ENCODE measurements at places on chromosomes 4 and X. TPM values are rescaled to one million over a fixed set of nuclear protein-coding genes. Genes with fewer than 3 reads are reported as not detected.

GRCh38 chrX:9676306-9676705 is 89.3 kb downstream of the GPR143 start:
- no peaks in the 10 kb centered on the region for H3K27me3 ChIP-seq
- no peak overlapping the region for H3K4me3 ChIP-seq
- H3K36me3 ChIP-seq, result peaks cover 28% of the 10 kb centered on the region
- no peak overlapping the region for H3K27ac ChIP-seq
- no peak for DNase-seq

- peaks cover 46% of the 10 kb centered on the region for H3K36me3 ChIP-seq
- H3K4me3 ChIP-seq, result peak overlapping the region; percentile 91
- no peaks in the 10 kb centered on the region for H3K27me3 ChIP-seq
Measured at GRCh38 chrX:1593286-1594271, 2.2 kb downstream of the AKAP17A start.

NDST4 gene
- total RNA-seq, result not detected

GRCh38 chrX:113644426-113644825 is 803.8 kb upstream of the AMOT start:
- no peak for DNase-seq
- H3K27me3 ChIP-seq, result no peaks in the 10 kb centered on the region
- H3K4me1 ChIP-seq, result no peaks in the 10 kb centered on the region
- H3K36me3 ChIP-seq, result no peaks in the 10 kb centered on the region
- H3K4me3 ChIP-seq, result no peak overlapping the region

DGKK gene
- total RNA-seq, result not detected

DNA sequence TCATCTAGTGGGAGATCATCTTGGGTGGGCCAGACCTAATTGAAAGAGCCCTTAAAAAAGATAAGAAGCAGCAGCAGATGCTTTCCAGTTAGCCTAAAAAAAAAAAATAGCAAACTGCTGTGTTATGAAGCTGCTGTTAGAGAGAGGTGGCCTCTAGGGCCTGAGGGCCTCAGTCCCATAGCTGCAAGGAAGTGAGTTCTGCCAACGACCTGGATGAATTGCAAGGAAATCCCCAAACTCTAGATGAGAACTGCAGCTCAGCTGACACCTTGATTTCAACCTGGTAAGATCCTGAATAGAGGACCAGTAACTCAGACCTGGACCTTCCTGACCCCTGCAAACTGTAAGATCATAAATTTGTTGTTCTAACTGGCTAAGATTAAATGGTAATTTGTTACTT is 275.2 kb downstream of the TENM3 start:
- no peaks in the 10 kb centered on the region for H3K36me3 ChIP-seq
- H3K4me1 ChIP-seq, result no peaks in the 10 kb centered on the region
- no peak for DNase-seq
- peaks cover 20% of the 10 kb centered on the region for H3K27me3 ChIP-seq
- H3K27ac ChIP-seq, result no peak overlapping the region

DNA sequence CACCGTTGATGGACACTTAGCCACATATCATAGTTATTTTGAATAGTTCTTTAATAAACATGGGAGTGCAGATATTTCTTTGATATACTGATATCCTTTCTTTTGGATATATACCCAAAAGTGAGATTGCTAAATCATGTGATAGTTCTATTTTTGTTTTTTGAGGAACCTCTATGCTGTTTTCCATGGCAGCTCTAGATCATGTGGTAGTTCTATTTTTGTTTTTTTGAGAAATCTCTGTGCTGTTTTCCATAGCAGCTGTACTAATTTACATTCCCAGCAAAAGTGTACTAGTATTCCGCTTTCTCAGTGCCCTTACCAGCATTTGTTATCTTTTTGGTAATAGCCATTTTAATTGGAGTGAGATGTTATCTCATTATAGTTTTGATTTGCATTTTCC is 3.6 kb downstream of the SH3BGRL start:
- peaks cover 9% of the 10 kb centered on the region for H3K36me3 ChIP-seq
- no peak for DNase-seq
- no peaks in the 10 kb centered on the region for H3K27me3 ChIP-seq
- peaks cover 35% of the 10 kb centered on the region for H3K4me1 ChIP-seq
- H3K4me3 ChIP-seq, result no peak overlapping the region

DNA sequence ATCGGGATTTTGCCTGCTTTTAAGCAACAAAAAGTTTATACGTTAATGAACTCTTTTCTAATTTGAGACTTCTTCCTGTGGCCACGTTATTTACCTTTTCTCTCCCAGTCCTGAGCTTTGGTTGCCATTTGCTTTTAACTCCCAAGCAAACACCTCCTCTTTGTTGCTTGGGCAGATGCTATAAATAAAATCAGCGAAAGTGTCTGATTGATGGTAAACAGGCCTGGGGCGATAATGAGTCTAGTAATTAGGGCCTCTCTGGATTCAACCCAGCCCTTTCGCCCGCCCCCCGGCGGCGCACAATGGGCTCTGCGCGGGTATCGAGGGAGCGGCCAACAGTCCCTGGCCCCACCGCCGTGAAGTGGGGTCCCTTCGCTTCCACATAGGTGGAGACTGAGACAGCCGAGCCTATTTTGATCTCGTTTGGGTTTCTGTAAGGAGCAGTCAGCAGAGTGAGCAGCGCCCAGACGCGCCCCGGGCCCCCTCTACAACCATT is 790 bp downstream of the CLGN start:
- DNase-seq, result no peak
- no peak overlapping the region for H3K27ac ChIP-seq
- no peaks in the 10 kb centered on the region for H3K36me3 ChIP-seq
- peaks cover 5% of the 10 kb centered on the region for H3K4me1 ChIP-seq
- peaks cover 39% of the 10 kb centered on the region for H3K27me3 ChIP-seq

GRCh38 chr4:104571341-104571740 is 76.6 kb upstream of the CXXC4 start:
- H3K4me3 ChIP-seq, result no peak overlapping the region
- no peak overlapping the region for H3K27ac ChIP-seq
- DNase-seq, result no peak
- H3K27me3 ChIP-seq, result no peaks in the 10 kb centered on the region

- H3K27ac ChIP-seq, result no peak overlapping the region
- H3K4me3 ChIP-seq, result no peak overlapping the region
- no peaks in the 10 kb centered on the region for H3K27me3 ChIP-seq
- no peak for DNase-seq
- H3K4me1 ChIP-seq, result no peaks in the 10 kb centered on the region
Measured at GRCh38 chr4:188242041-188242440, 102.8 kb downstream of the TRIML1 start.

DNA sequence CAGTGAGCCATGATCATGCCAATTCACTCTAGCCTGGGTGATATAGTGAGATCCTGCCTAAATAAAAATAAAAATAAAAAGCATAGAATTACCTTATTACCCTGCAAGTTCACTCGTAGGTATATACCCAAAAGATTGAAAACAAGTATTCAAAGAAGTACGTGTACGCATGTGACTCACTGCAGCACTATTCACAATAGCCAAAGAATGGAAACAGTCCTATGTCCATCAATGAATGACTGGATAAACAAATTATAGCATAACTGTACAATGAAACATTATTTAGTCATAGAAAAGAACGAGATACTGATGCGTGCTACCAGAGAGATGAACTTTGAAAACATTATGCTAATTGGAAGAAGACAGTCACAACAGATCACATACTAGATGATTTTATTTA is 204.6 kb upstream of the DIAPH2 start:
- H3K4me3 ChIP-seq, result no peak overlapping the region
- no peaks in the 10 kb centered on the region for H3K27me3 ChIP-seq
- no peak overlapping the region for H3K27ac ChIP-seq
- no peaks in the 10 kb centered on the region for H3K36me3 ChIP-seq
- DNase-seq, result no peak

- no peak for DNase-seq
- no peak overlapping the region for H3K27ac ChIP-seq
- H3K36me3 ChIP-seq, result no peaks in the 10 kb centered on the region
- no peaks in the 10 kb centered on the region for H3K4me1 ChIP-seq
- H3K4me3 ChIP-seq, result no peak overlapping the region
Measured at GRCh38 chrX:63408050-63408449, 56.9 kb upstream of the SPIN4 start.

RADX gene
- total RNA-seq, result 9.3 TPM

GRCh38 chr4:38717604-38718003 is 53.6 kb downstream of the KLF3 start:
- H3K27ac ChIP-seq, result no peak overlapping the region
- H3K4me1 ChIP-seq, result no peaks in the 10 kb centered on the region
- no peak for DNase-seq
- peaks cover 2% of the 10 kb centered on the region for H3K36me3 ChIP-seq
- no peak overlapping the region for H3K4me3 ChIP-seq

DNA sequence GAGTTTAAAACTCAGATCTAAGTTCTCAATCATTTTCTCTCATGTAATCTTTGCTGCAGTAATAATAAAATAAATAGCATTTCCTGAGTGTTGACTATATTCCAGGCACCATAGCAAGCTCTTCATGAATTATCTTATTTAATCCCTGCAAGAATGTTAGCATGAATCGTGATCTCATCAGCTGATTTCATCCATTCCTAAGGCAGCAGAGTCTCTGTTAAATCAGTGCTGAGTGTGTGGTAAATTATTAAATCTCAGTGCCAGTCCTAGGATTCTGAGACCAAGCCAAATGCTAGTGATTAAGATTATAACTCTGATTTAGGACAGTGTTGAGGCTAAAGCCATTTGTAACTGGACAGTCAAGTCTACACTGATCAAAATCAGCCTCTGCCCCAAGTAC is 240.3 kb upstream of the TAPT1 start:
- no peak overlapping the region for H3K4me3 ChIP-seq
- no peaks in the 10 kb centered on the region for H3K4me1 ChIP-seq
- H3K27me3 ChIP-seq, result no peaks in the 10 kb centered on the region
- no peak for DNase-seq
- H3K36me3 ChIP-seq, result no peaks in the 10 kb centered on the region

DNA sequence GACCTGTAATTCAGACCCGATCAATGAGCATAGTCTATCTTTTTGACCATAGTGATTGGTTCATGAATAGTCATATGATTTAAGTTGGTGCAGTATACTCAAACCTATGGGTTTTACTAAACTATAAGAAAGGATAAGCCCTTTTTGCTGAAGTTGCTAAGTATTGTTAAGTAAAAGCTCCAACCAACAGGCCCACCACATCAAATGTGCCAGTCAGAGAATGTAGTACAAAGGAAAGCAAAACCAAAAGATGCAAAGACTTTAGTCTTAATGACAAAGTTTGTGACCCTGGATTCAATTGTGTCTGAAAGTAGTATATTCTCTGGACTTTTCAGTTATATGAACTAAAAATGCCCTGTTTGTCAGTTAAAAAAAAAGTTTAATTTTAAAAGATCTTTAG is 208.1 kb upstream of the TET2 start:
- DNase-seq, result peak; percentile 25
- peaks cover 9% of the 10 kb centered on the region for H3K4me1 ChIP-seq
- H3K36me3 ChIP-seq, result no peaks in the 10 kb centered on the region
- H3K27ac ChIP-seq, result no peak overlapping the region
- peaks cover 1% of the 10 kb centered on the region for H3K27me3 ChIP-seq
- no peak overlapping the region for H3K4me3 ChIP-seq

DNA sequence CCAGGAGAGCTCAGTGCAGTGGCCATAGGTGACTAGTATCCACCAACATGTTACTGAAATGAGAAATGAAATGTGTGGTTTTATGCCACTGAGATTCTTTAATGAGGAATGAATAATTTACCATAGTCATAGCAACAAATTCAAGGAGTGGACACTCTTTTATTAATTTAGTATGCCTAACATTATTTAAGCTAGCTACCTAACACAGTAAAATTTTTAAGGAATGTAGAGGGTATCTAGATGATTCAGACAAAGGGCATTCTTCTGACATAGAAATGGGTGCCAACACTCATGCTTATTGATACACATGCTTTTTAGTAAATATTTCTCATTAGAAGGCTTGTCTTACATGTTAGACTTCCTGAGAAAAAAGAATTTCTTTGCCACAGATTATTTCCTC is 33.3 kb upstream of the SULT1B1 start:
- no peaks in the 10 kb centered on the region for H3K27me3 ChIP-seq
- no peak overlapping the region for H3K27ac ChIP-seq
- no peak overlapping the region for H3K4me3 ChIP-seq
- H3K36me3 ChIP-seq, result no peaks in the 10 kb centered on the region
- no peaks in the 10 kb centered on the region for H3K4me1 ChIP-seq
- DNase-seq, result no peak

DNA sequence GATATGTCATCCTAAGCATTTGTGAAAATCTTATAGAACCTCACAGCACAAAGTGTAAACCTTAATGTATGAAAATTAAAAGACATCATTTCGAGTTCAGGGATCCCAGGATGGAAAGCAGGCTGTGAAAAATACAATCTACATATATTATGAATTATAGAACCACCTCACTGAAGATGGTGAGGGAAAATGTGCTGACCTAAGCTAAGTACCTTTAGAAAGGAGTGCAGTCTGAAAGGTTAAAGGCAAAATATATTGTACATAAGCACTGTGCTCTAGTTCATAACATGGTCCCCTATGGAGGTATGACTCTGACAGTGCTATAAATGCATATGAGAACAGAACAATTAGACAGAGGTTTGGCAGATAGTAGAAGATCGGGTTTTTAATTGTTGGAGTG is 368.6 kb downstream of the TMA16 start:
- no peak for DNase-seq
- H3K4me1 ChIP-seq, result no peaks in the 10 kb centered on the region
- H3K36me3 ChIP-seq, result no peaks in the 10 kb centered on the region
- H3K27ac ChIP-seq, result no peak overlapping the region
- no peak overlapping the region for H3K4me3 ChIP-seq
- H3K27me3 ChIP-seq, result peaks cover 6% of the 10 kb centered on the region

GRCh38 chrX:54747733-54748393 is 50.2 kb downstream of the ITIH6 start:
- no peak for DNase-seq
- H3K27me3 ChIP-seq, result no peaks in the 10 kb centered on the region
- H3K4me1 ChIP-seq, result no peaks in the 10 kb centered on the region

DNA sequence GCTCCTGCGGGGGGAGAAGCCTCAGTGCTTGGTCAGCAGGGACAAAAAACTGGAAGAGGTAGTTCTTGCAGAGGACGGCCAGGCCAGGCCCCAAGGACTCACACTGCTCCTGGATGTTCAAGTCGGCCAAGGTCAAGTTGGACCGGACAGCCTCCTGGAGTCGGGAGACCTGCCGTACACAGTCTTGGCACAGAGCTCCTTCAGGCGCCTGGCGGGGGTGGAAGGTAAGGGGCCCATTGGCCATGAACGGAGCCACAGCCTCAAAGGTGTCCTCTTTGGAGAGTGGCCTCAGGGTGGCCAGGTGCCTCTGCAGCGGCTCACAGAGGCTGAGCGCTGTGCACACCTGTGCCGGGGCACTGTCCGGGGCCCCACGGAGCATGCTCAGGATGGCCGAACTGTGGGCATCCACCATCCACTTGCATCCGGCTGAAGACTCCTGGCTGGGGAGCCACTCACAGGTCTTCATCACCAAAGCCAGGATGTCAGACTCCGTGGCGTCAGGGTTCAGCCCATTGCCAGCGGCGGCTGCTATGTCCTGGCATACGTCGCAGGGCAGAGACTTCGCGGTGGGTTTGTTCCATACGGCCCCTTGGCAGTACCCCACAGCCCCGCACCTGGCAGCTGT is 477 bp downstream of the PSAPL1 start:
- DNase-seq, result no peak
- H3K4me3 ChIP-seq, result no peak overlapping the region
- H3K36me3 ChIP-seq, result no peaks in the 10 kb centered on the region
- H3K4me1 ChIP-seq, result no peaks in the 10 kb centered on the region

IQCM gene
- total RNA-seq, result not detected
